ENCODE measurements at places on chromosomes 11 and 22.

- DNase-seq, result no peak
These were observed 312.5 kb downstream of the CADM1 start for GRCh38 chr11:115191761-115192160.

GRCh38 chr11:58726737-58727414, 4.9 kb downstream of the GLYAT start:
- no peak for DNase-seq

- no peak for DNase-seq
These were observed 66.7 kb upstream of the LMO1 start for GRCh38 chr11:8330404-8330803.

GRCh38 chr11:44351006-44351660, 41.2 kb upstream of the ALX4 start:
- DNase-seq, result no peak

DNA sequence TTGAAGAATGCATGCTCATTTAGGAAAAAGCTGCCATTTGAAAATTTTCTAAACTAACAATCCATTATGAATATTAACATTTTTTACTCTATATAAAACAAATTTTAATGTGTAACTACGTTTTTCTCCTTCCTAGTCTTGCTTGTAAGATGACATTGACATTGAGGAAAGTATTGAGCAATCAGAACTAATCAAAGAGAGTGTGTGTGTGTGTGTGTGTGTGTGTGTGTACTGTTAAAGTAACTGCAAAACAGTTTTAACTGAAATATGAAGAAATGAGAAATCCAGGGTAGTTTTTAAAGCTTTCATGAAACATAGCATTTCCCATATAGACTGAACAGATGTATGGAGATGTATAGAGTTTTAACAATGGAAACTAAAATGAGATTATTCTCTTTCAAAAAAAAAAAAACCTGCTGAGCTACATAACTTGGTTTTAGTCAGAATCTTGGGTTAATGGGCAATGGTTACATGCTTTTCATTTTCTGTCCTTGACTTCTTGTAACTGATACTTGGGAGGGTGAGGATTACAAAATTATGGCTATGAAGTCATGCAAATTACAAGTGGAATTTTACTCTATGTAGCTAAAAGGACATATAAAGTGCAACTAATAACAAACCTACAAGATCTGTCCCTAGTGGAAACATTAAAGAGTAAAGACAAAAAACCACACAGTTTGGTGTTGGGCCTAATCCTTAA, 2.0 kb downstream of the PDGFD start:
- no peak for DNase-seq
